Activated CD4-positive, alpha-beta T cell treated with anti-CD3 and anti-CD28 coated beads for 24 hours (primary cell): ENCODE measurements at places on chromosomes 1 and 21.

GRCh38 chr1:110060034-110060661, 10.3 kb downstream of the ALX3 start:
- peak; percentile 70 for DNase-seq

- DNase-seq: no peak
These were observed 62.0 kb upstream of the NEK2 start for GRCh38 chr1:211737115-211738035.

- no peak for DNase-seq
These were observed 59.5 kb upstream of the ADARB1 start for GRCh38 chr21:45014747-45015468.

DNA sequence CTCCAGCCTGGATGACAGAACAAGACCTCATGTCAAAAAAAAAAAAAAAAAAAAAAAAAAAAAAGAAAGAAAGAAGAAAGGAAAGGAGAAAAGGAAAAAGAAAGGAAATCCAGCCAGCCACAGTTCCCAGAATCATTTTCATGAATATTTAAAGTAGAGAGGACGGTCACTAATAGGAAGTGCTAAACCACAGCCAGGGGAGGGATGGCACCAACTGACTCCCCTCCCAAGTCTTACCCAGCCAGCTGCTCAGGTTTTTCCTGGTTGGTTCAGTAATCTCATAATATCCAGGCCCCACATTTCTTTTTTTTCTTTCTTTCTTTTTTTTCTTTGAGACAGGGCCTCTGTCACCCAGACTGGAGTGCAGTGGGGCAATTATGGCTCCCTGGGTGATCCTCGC, 63.9 kb upstream of the AK4 start:
- no peak for DNase-seq

DNA sequence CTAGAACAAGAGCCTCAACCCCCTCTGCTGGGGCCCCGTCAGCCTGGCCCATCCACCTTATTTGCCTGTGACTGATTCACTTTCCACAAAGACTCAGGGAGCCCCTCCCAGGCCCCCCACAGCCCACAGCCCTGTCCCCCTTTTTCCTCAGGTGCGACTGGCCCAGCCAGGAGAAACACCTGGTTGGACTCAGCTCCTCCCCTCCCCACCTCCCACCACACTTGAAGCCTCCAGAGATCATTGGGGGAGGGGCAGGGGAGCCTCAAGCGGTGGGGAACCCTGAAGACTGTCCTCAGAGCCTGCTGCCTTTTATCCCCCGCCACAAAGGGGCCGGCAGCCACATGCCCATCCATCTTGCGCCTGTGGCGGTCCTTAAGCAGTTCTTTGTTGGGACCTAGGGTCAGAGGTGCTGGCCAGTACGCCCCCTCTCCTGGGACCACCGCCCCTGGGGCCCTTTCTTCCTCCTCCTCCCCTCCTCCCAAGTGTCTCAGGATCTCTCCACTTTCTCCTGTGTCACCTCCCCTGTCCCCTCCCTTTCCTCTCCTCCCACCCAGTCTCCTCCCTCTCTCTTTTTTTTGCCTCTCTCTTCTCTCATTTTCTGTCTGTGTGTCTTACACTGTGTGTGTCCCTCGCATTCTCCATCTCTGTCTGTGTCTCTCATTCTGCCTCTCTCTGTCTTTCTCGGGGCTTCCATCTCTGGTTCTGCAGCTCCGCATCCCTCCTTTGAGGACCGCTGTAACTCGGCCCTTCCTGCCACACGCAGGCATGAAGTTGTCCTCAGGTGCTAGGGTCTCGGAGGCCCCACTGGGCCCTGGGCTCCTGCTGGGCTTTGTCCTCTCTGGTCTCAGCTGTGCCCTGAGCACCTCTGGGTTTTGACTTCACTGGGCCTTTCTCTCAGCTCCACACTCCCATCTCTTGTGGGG, 12.2 kb downstream of the CRABP2 start:
- DNase-seq: no peak

GRCh38 chr1:24743404-24744211, 1.6 kb upstream of the CLIC4 start:
- DNase-seq: no peak

DNA sequence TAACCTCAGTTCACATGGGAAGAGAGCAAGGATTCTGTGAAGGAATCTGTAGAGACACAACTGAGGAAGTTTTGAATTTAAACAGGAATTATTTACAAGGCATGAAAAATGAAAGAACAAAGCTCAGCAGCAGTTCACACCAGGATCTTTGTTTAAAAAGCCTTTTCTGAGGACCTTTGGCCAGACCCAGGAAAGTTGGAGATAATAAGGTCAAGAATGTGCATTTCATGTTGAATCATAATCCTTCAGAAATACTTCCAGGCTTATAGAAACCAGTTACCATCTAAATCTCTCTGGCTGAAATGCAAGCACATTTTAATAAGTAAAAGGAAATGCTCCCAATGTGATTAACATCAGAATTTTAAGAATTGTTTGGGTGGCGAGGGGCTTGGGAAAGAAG, 2.7 kb downstream of the CLIC6 start:
- DNase-seq: no peak

GRCh38 chr1:66705110-66705509, 47.1 kb upstream of the DYNLT5 start:
- DNase-seq: no peak

GRCh38 chr1:189675712-189676244, 801.9 kb downstream of the BRINP3 start:
- DNase-seq: no peak

DNA sequence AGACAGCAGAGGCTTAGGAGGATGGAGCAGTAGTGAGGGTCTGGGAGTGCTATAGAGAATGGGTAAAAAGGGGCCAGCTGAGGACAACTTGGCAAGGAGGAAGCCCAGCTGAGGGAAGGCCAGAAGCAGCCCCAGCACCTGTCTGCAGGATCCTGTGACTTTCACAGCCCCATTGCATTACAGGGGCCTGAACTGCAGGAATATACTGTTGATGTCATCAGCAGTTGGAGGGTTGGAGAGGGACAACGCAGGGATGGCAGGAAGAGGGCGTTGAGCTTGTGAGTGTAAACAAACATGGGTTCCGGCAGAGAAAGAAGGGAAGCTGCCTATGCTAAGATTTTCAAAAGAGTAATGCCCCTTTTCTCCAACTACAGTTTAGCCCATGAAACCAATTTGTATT, 628.5 kb downstream of the SMYD3 start:
- DNase-seq: no peak

GRCh38 chr21:45332415-45332814, 44.7 kb upstream of the POFUT2 start:
- no peak for DNase-seq
